ENCODE measurements at places on chromosomes 1 and 21.

GRCh38 chr1:207898260-207898659 lies 12.7 kb downstream of the CD34 start:
- DNase-seq, result no peak

DNA sequence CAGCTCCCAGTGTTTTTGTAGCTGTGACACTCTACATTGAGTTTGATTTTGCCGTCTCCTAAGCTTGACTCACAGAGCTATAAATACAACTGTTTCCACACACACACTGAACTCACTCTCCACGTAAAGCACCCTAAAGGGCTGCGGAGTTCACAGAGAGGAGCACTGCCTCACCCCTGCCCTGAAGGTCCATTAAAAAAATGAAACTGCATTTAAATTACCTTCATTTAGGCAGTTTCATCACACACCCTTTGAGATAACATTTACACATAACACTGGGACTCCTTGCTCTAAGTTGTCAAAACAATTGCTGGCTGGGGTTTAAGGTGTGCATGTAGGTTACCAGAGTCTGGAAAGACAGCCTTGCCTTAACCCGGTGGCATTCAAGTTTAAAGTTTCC lies 137.1 kb upstream of the MAGI3 start:
- no peak for DNase-seq

DNA sequence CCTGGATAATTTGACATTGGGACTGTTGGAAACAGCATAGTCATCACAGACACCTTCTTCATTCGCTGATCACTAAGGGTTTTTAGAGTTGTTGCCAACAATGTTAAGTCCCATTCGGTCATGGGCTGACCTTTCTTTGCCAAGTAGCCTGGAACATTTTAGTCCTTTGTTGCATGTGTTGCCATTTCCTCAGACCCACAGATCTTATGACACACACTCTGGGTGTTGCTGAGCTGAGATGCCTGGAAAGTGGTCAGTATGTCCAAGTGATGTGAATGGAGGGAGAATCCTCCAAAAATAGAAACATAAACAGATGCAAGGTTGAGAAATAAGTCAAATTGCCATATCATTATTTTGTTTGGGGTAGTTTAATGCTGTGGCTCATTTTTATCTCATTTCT lies 61.5 kb upstream of the GJA5 start:
- DNase-seq, result no peak

DNA sequence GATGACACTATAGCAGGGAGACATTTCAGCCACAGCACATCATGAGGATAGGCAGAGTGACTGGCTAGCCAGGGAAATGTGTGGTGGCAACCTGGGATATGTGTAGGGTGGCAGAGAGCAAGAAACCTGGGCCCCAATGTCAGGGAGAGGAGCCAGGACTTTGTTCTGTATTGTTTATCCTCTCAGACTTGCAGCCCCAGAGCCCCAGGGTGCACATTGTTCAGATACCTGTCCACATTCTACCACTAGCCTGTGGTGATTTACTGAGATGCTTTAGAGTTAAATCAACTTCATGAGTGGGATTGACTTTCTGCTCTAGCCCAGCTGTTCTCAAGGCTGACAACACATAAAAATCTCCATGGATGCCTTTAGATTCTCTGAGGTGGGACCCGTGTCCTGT lies 61.5 kb downstream of the MAB21L3 start:
- no peak for DNase-seq

DNA sequence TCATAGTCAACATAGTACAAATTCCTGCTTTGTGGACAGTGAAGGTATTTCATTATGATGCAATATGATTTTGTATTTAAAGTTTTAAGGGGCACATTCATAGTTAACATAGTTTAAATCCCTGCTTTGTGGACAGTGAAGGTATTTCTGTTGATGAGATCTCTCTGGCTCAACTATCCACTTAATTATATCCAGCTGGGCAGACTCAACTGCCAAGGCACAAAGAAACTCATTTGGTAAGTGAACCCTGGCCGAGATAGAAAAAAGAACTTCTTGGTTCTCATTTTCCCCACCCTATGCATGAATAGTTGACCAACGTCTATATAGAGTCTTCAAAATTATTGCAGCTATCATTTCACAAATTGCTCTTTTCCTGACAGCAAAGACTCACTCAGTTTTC lies 1194.6 kb downstream of the NCAM2 start:
- DNase-seq, result no peak

GRCh38 chr21:15514073-15514946 lies 215.5 kb upstream of the USP25 start:
- no peak for DNase-seq
